ENCODE measurements at places on chromosomes 4 and X.

- DNase-seq, result no peak
Observed at GRCh38 chrX:23656091-23656490, 11.2 kb upstream of the PRDX4 start.

DNA sequence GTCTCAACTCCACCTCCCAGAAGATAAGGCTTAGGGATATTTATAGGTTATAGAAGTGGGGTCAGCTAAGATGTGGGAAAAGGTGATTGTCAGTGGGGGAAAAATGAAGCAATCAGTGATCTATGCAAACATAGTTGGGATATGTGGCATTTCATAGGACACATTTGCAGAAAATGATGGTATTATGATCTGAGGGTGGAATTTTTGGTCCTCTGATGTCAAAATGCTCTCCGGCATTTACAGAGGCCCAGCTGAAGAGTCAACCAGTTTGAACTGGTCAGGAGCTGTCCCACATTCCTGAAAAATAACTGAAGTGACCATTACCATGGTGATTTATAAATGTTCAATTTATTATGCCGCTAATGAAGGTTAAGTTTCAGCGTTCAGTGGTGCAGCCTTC, 12.2 kb upstream of the HPGD start:
- no peak for DNase-seq

DNA sequence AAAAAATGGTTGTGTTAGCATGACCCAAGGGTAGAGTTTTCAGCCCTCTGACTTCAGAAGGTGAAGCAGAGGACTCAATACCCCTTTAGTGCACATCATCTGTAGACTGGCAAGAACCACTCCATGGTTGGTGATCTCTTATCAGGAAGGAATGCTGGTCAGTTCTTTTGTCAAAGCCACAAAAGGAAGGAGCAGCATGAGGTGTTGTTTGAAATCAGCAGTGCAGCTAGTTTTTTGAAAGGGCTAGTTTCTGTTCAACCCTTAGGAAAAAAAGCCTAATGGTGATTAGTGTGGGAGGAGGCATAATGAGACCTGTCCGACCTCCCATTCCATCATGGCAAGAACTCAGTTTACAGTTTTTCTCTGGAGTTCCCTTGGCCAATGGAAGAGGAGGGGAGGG, 362.0 kb upstream of the CT83 start:
- DNase-seq, result no peak

- DNase-seq, result no peak
Observed at GRCh38 chr4:53186714-53187358, 179.0 kb downstream of the SCFD2 start.

GRCh38 chr4:170716868-170717267, 627.1 kb upstream of the AADAT start:
- DNase-seq, result no peak

DNA sequence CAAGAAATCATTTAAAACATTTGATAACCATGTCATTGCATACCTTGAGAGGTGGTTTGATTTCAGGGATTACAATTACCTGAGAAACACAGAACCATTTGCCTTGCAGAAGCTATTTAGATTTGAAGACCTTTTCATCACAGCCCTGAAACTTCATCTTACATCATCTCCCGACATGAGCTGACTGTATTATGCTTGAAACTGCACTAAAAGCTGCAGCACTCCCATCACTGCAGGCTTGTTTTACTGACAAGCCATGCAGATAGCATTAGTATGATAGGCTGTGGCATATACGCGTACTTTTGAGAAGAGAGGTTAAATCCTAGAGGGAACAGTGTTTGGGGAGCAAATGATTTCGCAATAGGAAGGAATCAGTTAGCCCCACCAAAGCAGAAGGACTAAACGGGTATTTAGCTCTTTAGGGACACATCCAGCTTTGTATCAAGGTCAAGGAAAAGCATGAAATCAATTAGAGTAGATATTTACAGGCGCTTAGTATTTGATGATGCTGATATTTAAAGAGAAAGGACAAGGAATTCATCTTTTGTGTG, 133.2 kb upstream of the DIAPH2 start:
- no peak for DNase-seq

GRCh38 chr4:55259294-55259693, 86.7 kb upstream of the SRD5A3 start:
- no peak for DNase-seq

- DNase-seq, result no peak
Observed at GRCh38 chr4:100041646-100042045, 91.6 kb upstream of the H2AZ1 start.

GRCh38 chr4:146190456-146190855, 14.9 kb downstream of the LSM6 start:
- no peak for DNase-seq

DNA sequence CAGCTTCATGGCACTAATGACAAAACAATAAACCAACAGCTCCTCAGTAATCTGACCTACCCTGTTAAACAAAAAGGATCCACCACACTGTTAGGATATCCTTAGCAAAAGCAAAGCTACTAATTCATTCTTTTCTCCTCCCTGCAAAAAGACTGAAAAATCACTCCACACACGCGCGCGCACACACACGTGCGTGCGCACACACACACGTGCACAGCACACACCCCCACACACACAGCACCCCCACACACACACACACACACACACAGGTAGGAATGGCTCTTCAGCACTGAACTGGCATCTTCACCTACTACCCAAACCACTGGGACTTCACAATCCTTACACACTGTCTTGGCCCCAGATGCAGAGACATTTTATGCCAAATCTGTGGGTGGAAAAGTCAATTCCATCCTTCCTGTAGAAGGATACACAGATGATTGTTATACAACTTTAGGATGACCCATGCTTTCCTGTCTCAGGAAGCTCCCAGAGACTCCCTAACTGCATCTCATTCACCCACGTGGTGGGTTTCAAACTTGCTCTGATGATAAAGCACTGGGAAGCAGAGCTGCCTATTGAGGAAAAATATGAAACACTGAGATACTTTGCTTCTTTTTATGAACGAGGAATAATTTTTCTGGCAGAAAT, 102.5 kb downstream of the TSPAN5 start:
- DNase-seq, result no peak

GRCh38 chrX:100973411-100973810, 3.9 kb downstream of the ARL13A start:
- DNase-seq, result no peak

- no peak for DNase-seq
Observed at GRCh38 chr4:88396681-88397080, 18.0 kb downstream of the HERC6 start.
